ENCODE measurements at places on chromosomes 12 and 14.

DNA sequence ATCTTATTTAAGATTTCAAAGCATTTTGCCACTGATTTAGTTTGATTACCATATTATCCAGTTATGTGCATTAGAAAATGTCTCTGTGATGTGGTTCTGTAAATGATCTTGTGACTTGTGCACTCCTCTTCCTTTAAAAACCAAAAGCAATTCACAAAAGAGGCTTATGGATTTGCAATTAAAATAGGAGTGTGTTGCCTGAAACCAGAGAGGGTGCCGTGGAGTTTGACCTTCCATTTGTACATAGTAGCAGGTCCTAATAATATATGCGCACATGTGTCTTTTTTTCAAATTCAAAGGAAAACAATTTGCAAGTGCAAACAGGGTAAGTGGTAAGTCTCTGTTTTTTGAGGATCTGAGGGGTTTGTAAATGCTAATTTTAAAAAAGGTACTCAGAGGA lies 470.9 kb downstream of the VRK1 start:
- no peak for DNase-seq

GRCh38 chr12:23631786-23632377 lies 317.6 kb downstream of the SOX5 start:
- no peak for DNase-seq

GRCh38 chr12:85659754-85660530 lies 176.3 kb downstream of the RASSF9 start:
- DNase-seq: no peak

DNA sequence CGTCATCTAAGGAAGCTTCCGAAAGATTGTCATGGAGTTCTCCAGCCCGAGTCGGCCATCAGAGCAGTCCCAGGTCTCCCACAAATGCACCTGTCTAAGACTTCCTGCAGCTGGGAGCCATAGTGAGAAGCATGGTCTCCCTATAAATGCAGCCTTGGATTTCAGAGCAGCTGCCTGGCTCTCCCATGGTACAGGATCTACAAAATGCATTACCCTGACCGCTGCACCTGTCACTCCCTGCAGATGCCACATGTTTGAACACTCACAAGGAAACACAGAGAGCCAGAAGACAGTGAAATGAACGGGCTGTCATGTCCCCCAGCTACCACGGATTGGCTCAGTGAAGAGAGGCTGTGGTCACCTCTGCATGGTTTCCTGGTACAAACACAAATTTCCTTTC lies 702.7 kb downstream of the MED13L start:
- no peak for DNase-seq

DNA sequence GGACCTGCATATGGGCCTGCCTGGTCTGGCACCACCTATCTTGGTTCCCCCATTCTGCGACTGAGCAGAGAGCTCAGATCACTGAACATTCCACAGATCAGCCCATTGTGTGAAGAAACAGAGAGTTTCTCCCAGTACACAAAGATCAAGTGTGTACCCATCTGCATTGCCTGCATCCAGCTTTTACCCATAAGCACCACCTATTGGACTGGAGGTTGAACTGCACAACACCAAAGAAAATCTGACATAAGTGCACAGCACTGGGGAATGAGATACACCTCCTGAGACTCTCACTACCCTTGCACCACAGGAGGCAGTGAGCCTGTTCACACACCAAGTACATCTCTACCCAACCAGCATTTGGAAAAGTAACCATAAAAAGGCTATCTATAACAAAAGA lies 362.6 kb upstream of the CLEC14A start:
- no peak for DNase-seq

DNA sequence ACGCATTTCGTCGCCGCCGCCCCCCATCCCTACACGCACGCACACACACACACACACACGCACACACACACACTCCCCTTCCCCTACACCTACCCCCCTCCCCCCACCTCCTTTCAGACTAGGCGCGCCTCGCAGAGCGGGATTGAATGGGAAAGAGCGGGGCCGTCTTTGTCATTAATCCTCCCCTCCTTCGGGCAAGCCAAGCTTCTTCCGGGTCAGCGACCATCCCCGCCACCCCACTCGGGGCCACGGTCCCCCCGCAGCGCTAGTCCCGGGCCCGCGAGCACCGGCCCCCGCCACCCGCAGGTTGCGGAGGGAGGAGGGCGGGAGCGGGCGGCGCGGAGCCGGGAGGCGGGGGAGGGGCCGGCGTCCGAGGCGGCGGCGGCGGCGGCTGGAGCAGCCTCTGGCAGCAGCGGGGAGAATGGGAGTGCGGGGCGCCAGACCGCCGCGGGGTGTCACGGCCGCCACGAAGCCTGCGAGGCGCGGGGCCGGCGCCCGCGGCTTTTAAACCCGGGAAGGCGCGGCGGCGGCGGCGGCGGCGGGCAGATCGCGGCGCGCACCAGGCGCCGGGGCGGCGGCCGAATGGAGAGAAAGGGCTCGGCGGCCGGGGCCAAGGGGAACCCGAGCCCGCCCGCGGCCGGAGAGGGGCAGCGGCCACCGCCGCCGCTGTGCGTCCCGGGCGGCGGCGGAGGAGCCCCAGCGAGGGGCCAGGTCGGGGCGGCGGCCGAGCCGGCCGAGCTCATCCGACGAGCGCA lies at the start of gene TTC9:
Gene TTC9 (plus strand): TSS at position 369 of the 755 bp plus-strand sequence. CDS start 214 bp downstream, at position 583.
- DNase-seq: no peak

DNA sequence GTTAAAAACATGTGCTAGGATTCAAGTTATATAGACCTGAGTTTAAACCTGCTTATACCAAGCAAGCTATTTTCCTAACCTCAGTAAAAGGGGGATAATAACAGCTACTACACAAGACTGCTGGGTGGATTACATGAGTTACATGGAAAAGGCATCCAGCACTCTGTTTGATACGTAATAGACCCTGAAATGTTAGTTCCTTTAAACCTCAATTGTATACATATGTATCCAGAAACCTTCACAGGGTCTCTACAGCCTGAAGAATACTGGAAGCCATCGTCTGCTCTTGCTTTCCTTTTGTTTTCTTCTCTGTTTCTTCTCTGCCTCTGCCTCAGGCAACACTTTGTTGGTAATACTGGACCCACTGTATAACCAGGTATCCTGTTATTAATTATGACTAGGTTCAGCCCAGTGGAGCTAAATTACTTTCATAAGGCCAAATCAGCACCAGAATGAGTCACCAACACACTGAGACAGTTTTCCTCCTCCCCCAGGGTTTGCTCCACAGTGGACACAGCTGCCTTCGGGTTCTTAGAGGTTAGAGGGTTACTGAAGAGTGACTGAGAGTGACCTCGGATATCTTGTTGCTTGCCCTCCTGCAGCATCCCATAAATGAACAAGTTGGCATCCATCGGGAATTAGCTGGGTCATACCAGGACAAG lies 127.1 kb downstream of the CAPZA3 start:
- DNase-seq: peak; percentile 77

- DNase-seq: no peak
These were observed 70.7 kb downstream of the TTC8 start for GRCh38 chr14:88895116-88895515.

DNA sequence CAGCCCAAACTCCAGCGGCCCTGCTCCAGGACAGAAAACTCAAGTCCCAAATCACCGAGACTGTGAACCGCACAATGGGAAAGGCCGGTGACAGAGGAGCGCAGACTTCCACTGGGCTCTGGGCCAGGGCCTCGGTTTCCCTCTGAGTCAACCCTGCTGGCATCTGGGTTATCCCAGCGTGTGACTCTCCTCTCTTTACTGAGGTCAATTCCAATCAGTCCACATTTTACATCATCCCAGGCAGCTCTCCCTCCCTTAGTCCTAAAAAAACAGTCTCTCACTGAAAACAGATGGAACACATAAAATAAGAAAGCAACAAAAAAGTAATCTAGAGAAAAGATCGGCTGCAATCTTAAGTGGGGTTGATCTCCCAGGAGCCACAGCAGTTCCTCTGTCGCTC lies 36.9 kb downstream of the ITPK1 start:
- DNase-seq: peak; percentile 71

DNA sequence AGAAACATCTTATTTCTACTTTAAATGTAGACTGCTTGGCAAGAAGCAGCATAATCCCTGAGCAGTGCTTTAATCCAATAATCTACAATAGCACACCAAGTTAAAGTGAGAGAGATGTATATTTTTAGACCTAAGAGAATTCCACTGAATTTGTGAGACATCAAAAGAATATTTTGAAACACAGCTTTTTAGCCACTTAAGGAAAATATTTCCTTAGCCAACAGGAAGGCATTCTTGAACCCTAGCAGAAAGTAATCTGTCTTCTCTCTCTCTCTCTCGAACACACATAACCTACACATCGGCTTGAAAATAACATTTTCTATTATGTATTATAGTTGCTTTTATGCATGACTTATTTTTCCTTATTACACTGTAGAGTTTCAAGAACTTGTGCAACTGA lies 34.0 kb downstream of the KITLG start:
- peak; percentile 56 for DNase-seq

GRCh38 chr12:110582276-110583136 lies 612 bp downstream of the PPTC7 start:
- peak; percentile 45 for DNase-seq

DNA sequence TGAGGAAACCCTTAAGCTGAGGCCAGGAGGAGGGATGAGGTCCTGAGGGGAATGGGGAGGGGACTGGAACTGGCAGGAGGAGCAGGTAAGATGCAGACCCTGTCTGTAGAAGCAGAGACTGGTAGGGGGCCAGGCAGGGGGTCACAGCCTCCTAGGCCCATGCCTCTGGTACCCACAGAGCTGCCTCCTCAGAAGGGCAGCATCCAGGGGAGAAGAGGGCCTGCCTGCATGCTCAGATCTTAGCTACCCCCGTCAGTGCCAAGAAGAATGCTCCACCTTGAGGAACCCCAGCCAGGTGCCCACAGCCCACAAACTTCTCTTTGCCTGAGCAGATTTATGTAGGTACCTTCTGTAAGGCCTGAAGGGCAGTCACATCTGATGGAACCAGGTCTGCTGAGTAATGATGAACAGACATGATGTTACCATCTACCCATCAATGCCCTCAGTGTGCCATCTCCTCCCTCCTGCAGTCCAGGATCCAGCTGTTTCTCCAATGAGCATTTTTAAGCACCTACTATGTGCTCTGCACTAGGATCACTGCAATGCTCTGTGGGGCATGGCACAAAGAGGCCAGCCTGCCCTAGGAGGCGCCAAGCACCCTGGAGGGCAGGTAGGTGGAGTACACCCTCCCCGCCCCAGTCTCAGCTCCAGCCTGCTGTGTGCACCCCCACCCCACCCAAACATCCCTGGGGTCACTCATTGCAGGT lies 24.8 kb upstream of the ZFP36L1 start:
- DNase-seq: no peak

DNA sequence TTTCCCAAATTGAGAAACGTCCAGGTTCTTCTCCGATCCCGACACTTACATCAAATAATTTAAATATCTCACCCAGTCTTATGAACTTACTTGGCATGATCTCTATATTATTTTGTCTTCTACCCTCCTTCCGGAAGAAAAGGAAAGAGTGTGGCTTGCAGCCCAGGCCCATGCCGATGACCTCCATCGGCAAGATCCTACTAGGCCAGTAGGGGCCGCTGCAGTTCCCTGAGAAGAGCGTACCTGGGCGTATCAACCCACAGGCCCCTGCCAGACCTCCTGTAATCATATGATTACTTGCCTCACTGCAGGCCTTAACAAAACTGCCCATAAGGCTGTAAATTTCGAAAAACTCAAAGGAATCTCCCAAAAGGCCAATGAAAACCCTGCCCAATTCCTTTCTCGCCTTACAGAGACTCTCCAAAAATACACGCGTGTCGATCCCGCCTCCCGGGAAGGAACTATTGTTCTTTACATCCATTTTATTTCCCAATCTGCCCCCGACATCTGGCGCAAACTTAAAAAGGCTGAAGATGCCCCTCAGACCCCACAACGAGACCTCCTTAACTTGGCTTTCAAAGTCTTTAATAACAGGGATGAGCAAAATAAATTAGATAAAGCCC lies 69.6 kb downstream of the MOK start:
- DNase-seq: peak; percentile 75

- no peak for DNase-seq
These were observed 179.0 kb downstream of the RIMBP2 start for GRCh38 chr12:130537051-130537450.

DNA sequence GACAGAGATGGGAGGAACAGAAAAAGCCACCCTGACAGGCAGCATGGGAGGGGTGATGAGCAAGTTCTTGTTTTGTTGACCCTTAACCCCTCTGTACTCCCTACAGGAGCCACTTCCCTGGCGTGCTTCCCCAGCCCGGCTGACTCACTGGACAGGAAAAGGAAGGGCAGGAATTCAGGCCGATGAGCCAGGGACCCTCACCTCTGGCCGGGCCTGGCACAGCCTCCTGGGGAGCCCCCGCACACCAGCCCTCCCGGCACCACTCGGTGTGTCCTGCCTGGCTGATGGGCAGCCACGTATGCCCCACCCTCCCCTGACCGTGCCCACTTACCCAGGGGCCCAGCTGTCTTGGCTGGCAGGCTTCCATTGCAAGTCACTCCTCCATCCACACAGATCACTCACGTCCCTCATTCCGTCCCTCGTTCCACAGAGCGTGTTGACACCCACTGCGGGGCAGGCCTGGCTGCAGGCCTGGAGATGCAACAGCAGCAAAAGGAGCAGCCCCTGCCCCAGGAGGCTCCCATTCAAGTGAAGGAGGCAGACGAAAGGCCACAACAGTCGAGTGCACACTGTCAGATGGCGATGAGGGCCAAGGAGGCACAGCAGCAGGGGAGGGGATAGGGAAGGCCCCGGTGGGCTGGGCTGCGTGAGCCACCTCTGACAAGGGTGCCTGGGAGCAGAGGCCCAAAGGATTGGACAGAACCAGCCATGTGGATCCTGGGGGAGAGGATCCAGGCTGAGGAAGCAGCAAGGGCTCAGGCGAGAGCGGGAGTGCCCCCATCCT lies 19.7 kb upstream of the CD9 start:
- peak; percentile 49 for DNase-seq

- DNase-seq: no peak
These were observed 2.4 kb upstream of the CSRNP2 start for GRCh38 chr12:51085757-51086156.

- DNase-seq: peak; percentile 34
These were observed 87.5 kb downstream of the DUSP16 start for GRCh38 chr12:12474931-12475795.

GRCh38 chr14:23513005-23513817 lies 38.4 kb downstream of the ZFHX2 start:
- no peak for DNase-seq

GRCh38 chr12:109961201-109961600 lies 35.0 kb downstream of the GIT2 start:
- no peak for DNase-seq

GRCh38 chr14:78484028-78484427 lies 313.9 kb downstream of the NRXN3 start:
- DNase-seq: no peak

- no peak for DNase-seq
These were observed 829.5 kb upstream of the MDGA2 start for GRCh38 chr14:48504921-48505320.

DNA sequence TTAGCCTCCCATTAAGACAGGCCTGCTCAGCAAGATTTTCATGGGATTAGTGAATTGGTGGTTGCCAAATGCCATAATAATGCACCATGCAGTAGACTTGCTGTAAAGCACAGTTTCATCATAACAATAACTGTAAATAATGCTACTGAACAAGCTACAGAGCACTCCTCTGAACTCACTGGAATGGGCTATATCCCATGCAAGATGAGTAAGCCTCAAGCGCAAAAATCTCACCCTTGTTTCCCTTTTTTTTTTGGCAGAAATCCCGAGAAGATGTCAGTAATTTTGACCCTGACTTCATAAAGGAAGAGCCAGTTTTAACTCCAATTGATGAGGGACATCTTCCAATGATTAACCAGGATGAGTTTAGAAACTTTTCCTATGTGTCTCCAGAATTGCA lies 145.9 kb upstream of the HIF1A start:
- DNase-seq: peak; percentile 74

All from fibroblast of skin of right biceps (primary cell).